ENCODE measurements at places on chromosomes 5 and 9.

- DNase-seq, result peak; percentile 53
Observed at GRCh38 chr5:151741678-151742423, 16.6 kb downstream of the ATOX1 start.

- DNase-seq, result peak; percentile 48
Observed at GRCh38 chr9:111937781-111938426, 41.3 kb downstream of the UGCG start.

- no peak for DNase-seq
Observed at GRCh38 chr5:19256036-19256435, 732.0 kb downstream of the CDH18 start.

- DNase-seq, result no peak
Observed at GRCh38 chr9:93372391-93372790, 79.1 kb upstream of the FAM120A start.

GRCh38 chr5:135133698-135134515 is 99.9 kb upstream of the PITX1 start:
- no peak for DNase-seq

GRCh38 chr9:83070261-83070660 is 7.3 kb upstream of the RASEF start:
- DNase-seq, result peak; percentile 13

DNA sequence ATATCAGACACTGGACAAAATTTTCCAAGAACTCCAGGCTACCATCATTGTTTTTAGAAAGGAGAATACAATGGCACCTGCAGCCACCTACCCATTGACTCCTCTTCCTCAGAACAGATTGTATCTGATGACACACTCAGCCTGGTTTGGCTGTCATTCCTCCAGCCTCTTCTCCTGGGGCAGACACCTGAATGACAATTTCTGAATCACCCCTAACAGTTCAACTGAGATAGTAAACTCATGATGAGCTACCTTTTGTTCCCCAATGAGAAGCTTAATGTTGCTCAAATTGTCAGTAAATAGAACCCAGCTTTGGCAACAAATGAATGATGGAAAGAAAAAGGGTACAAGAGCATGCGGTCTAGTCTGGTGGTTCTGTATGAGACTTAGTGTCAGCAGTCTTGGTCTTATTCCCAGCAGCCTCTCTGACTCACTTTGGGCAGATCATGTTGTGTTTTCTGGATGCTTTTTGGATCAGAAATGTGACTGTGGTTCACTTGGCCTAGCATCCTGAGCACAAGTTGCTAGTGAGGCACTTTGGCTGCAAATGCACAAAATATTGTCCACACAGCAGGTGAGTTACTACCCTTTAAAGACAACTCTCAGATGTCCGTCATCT is 78.3 kb downstream of the MAMDC2 start:
- peak; percentile 54 for DNase-seq

DNA sequence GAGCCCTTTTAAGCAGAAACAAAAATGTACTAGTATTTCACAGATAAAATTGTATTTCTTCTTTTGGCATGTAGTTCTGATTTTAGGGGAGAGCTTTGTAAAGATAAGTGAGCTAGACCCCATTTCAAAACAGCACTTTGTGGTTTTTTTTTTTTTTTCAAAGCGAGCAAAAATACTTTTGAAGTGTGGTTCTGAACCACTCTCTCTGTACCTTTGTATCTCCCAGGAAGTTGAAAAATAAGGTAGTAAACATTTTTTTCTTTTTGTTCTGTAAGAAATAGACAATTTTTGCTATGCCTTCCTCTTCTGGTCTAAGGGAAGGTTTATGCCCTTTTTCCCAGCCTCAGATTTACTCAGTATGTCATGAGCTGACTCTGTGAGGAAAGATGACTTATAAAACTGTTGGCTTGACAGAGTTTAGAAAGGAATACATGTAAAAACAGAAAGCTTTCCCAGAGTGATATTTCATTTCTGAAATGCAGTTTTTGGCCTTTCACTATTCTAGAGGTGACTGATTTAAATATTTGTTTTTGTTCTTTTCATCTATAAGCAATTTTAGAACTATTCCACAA is 12.5 kb downstream of the ERCC6L2 start:
- no peak for DNase-seq

DNA sequence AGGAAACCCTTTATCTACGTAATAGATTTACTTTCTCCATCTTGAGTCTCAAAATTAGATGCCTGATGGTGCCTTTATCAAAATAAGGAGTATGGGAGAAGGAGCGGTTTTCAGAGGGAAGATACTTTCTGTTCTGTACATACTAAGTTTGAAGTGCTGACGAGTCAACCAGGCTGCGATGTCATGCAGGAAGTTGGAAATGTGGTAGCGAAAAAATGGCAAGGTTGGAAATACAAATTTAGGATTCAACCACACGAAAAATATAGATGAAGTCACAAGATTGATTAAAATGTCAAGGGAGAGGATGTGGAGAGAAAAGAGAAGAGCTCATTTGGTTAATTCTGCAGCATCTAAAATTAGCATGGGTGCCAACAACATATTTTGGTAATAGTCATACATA is 129.5 kb downstream of the FOXD1 start:
- no peak for DNase-seq

GRCh38 chr5:179342577-179342976 is 2.7 kb downstream of the ADAMTS2 start:
- DNase-seq, result no peak

DNA sequence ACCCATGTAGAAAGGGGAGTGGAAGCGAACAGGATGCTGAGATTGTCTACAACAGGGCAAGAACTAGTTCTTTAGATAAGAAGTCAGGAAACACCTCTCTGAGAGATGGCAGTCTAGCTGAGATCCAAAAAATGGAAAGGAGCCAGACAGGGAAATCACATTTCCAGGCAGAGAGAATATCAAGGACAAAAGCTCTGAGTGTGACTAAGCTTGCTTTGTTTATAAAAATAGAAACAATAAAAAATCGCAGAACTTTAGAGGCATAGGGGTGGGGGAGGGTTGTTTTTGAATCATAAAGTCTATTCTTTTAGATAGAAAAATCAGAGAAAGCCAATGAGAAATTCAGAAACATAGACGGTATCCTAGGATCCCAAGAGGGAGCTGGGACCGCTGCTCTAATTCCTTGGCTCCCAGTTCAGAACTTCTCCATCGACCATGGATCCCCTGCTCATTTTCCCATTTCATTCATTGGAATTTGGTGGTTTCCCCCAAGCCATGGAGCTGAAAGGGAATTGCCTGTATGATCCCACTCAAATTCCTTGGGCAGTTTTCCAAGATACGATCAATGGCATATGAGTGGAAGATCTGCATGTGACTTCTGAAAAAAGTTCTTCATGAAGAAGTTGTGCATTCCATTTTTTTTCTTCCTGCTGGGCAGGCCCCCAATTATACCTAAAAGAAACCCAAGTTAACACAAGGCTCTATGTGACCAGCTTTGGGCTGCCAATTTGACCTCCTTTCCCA is 182.0 kb downstream of the GRIA1 start:
- DNase-seq, result peak; percentile 44

- no peak for DNase-seq
Observed at GRCh38 chr5:115333164-115333563, 36.7 kb upstream of the CCDC112 start.

DNA sequence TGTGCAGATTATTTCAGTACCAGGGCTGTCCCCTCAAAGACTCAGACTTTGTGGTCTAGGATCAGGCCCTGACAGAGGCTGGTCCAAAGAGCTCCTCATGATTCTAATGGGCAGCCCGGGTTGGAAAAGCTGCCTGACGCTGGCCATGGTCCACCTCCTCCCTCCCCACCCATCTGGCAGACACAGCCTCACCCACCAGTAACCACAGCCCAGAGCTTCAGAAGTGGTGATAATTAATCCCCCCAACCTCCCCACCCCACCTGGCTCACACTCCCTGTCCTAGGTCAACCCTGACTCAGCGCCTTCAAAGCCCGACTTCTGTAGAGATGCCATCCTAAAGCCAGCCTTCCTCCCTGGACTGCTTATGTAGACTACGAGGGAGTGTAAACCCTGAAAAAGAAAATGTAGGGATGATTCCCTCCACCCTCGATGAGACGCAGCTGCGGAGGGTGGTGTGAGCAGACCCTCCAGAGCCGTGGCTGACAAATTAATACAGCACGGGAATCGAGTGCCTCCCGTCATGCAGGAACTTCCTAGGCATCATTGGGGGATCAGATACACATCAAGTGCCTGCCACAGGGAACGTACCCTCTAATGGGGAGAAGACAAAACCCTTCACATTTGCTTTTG is 7.0 kb downstream of the UBE2QL1 start:
- DNase-seq, result no peak

DNA sequence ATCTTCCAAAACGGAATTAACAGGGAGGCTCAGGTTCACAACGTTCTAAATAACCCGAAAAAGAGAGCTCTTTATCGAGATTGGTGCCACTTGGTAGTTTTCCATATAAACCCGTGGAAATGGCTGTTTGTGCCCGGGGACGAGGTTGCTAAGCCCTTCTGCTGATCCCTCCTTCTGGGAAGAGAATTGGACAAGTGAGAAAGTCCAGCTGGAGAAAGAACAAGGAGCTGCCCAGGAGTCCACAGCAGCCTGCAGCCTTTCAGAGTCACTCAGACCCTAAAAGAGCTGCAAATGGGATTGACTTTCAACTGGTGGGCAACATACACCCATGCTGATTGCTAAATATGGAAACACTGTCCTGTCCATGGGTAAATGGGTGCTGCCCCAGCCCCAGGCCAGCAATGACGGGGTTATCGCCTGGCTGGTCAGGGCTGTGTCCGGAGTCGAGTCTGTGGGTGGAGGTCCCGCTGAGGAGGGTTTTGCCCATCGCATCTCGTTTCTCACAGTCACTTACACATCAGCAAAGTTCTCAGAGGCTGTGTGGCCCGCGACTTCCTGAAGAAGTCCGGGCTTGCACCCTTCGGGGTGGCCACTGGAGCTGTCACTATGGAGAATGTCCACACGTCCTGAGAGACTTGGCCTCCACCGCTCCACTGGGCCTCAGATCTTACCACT is 40.7 kb upstream of the HSD17B3 start:
- no peak for DNase-seq

- no peak for DNase-seq
Observed at GRCh38 chr5:31492869-31493268, 39.0 kb downstream of the DROSHA start.

DNA sequence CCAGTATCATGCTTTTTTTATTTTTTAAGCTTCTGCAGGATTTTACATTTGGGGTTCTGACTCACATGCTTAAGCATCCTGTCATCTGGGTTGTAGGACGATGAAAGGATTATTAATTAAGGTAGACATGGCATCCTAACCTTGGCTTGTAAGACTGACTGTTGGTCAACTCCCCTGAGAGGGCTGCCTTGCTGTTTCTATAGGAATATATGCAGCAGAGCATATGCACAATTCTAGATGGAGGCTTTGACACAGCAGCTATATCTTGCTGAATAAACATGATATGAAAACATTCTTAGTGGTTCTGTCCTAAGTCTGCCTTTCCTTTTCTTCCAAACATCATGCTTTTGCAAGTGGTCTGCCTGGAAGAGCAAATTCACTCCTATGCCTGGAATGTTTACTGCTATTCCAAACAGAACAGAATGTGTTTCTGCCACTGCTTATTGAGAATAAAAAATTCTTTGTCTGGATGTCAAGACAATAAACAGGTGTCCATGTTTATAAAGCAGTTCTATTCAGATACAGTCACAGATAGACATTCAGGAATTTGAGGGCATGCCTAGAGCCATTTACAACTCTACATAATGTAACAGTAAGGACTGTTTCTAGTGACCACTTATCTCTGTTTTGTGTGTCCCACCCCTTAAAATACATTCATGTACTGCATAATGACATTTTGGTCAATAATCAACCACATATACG is 166.2 kb upstream of the PPP2R2B start:
- DNase-seq, result peak; percentile 6

- DNase-seq, result no peak
Observed at GRCh38 chr5:10130881-10131280, 118.8 kb downstream of the ATPSCKMT start.

DNA sequence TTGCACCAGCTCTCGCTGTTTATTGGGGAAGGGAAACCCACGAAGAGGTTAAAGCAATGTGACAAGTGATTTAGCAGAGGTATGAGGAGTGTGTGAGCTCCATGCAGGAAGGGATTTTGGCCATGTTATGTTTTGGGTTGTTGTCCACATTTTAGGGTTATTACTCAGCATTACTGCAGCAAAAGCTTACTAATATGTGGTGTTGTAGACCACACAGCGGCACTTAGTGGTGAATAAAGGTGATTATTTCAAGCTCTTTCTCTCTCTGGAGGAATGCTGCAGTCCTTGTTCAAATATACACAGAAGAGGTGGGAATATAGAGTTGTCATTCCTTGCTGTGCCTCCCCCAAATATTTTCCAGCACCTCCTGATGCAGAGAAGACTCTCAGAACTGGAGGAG is 29.7 kb upstream of the AKNA start:
- peak; percentile 78 for DNase-seq

- peak; percentile 59 for DNase-seq
Observed at GRCh38 chr5:30279237-30279636, 914.2 kb upstream of the CDH6 start.

DNA sequence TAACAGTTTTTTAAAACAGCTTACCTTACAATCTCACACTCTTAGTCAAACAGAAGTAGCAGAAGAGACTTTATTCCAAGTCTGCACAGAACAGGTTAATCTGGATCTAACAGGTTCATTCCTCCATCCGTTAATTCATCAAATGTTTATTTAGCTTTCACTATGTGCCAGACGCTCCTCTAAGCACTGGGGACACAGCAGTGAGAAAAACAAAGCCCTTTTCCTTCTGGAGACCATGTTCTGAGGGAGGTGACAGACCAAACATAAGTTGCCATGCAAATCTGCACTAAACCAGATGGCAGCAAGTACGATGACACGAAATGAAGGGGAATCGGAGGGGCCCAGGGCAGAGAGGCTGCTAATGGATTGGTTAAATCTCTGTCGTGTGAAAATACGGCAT is 17.1 kb upstream of the GLIPR2 start:
- no peak for DNase-seq

GRCh38 chr9:127029548-127029947 is 92.9 kb downstream of the ANGPTL2 start:
- no peak for DNase-seq

All from astrocyte of the hippocampus (primary cell).